ENCODE measurements at places on chromosomes 1 and 21.

DNA sequence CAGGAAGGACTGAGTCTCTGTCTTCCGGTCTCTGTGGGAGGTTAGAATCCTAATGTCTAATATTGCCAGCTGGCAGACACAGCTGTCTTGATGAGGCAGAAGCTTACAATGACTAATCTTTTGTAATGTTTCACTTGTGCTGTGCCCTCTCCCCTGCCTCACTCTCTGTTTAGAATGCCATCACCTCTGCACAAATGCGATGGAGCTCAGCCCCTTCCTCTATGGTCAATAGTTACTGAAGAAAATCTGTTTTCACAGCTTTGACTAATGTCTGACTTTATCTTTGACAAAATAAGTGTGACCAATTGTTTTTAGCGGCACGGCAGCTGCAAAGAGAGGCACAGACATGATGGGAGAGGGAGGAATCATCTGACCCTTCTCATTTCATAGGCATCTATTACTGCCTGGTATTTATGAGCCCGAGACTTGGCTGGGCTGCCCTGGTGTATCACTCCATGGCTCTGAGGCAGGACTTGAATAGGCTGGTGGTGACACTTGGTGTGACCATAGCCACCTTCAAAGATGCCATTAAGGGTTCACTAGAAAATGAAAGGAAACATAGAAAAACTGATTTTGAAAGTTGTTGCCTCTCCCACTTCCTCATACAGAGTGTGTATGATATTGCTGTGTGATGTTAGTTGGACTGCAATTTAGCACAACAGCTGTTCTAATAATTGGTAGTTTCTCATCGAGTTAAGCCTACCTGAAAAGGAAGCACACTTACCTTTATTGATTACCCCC is 163.2 kb upstream of the NBPF11 start:
- DNase-seq: no peak

DNA sequence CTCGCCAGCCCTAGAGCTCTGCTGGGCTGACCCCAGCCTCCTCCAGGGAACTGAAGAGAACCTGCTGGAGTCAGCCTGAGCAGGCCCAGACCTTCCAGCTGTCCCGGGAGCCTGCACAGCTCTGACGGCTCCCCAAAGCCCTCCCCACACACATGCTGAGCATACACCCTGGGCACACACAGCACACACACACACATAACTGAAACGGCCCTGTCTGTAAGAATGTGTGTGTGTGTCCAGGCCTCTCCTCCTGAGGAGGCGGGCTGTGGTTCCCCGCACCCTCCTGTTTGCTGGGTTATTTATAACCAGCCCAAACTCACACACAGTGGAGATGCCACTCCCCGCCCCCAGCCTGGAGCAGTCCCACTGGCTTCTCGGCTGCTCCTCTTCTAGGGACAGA is 20.2 kb downstream of the SDC3 start:
- peak; percentile 94 for DNase-seq

DNA sequence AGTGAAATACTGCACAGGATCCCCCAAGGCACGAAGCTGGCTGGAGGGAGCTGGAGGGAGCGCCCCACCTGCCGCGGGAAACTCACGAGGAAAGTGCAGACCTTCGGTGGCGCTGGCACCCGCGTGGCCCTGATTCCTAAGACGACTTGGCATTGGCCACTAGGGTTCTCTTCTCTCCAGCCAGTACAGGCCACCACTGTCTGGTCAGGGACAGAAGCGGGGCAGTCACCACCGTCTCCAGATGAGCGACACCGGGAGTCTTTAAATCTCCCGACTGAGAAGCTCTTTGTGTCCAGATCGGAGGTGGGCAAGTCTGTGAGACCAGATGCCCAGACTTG is 19.2 kb upstream of the CHIA start:
- no peak for DNase-seq

DNA sequence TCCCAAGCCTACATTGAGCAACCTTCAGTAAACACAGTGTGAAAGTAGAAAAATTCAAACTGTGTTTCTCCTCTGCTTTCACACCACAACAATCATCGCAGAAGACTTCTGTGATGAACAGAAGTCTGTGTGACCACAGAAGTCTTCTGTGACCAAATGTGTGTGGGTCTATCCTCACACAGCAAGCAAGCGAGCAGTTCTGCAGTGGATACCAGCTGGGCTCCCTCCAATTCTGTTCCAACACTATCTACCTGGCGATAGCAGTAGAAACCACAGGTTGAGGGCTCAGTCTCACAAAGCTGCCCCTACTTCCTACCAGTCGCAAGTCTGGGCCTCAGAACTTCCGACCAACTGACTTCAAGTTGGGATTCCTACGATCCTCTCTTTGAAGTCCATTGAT is 21.0 kb upstream of the RAP1A start:
- no peak for DNase-seq

DNA sequence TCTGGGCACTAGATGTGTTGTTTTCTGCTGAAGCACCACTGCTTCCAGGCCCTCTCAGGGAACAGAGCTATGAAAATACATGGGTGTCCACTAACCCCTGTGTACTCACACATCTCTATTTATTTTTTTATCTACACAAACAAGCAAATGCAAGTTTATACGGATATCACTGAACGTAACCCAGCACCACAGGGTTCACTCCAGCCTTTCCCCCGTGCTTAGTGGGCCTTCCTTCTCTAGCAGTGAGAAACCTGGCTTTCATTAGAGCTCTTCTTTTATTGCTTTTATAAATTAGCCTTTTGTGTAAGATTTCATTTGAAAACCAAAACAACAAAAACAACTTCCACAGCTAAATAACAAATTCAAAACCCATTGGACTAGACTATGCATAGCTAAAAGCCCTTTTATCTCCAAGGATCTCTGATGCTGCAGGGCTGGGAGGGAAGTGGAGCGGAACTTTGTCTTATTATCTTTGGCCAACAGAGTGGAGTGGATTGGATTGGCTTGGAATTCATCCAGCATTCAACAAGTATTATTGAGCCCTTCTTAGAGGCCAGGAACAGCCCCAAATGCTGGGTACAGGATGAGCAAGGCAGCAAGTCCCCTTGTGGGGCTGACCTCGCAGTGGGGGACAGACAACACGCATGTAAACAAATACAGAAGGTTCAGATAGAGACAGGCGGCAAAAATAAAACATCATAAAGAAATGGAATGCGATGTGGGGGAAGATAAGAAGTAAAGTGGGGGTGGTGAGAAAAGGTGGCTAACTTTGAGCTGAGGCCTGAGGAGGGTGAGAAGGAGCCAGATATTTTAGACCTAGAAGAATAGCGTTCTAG is 371.8 kb upstream of the POU3F1 start:
- DNase-seq: no peak

DNA sequence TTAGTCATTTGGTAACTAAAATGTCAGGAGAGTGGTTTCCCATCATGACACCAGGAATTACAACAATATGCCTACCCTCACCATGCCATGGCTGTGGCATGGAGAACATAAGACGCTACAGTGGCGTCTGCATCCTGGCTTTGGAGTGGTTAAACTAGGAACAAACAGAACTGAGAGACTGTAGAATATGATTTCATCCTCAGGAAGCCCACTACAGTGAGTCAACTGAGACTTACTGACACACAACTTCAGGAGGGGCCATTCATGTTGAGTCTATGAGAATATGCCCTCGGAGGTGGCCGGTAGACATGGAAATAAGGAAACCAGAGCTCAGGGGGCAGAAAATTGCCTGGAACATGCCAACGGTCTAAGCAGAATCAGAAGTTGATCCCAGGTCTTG is 5.9 kb upstream of the BACE2 start:
- no peak for DNase-seq

DNA sequence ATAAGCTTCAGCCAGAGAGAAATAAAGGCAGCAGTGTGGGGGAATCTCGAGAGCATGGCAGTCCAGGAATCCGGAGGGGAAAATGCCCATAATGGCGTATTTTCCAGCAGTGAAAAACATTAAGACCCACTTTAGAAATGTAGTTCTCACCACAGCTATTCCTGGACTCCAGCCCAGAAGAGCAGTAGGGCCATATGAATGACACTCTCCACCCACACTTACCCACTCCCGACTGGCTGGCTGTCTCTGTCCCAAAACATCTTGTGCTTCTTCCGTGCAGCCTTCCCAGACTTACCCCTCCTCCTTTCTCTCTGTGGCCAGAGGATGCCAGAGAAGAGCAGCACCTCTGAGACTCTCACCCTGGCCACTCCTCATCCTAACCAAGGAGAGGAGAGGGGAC is 56.4 kb downstream of the TRABD2B start:
- DNase-seq: no peak

DNA sequence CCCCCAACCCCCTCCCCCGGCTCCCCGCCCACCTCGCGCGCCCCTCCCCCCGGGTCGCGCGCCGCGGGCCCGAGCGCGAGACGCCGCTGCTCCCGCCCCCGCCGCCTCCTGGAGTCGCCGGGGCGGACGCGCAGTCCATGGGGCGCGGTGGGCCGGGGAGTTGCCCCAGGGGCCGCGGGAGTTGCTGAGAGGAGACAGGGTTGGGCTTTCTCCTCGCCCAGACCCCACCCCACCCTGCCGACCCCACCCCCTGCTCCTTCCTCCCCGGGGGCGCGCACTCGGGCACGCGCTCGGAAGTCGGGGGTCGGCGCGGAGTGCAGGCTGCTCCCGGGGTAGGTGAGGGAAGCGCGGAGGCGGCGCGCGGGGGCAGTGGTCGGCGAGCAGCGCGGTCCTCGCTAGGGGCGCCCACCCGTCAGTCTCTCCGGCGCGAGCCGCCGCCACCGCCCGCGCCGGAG is at the start of gene LAMC1:
TSS of gene LAMC1 (plus strand) at position 275 of the 455 bp plus-strand sequence. CDS start 297 bp downstream, outside the sequence.
- peak; percentile 93 for DNase-seq

DNA sequence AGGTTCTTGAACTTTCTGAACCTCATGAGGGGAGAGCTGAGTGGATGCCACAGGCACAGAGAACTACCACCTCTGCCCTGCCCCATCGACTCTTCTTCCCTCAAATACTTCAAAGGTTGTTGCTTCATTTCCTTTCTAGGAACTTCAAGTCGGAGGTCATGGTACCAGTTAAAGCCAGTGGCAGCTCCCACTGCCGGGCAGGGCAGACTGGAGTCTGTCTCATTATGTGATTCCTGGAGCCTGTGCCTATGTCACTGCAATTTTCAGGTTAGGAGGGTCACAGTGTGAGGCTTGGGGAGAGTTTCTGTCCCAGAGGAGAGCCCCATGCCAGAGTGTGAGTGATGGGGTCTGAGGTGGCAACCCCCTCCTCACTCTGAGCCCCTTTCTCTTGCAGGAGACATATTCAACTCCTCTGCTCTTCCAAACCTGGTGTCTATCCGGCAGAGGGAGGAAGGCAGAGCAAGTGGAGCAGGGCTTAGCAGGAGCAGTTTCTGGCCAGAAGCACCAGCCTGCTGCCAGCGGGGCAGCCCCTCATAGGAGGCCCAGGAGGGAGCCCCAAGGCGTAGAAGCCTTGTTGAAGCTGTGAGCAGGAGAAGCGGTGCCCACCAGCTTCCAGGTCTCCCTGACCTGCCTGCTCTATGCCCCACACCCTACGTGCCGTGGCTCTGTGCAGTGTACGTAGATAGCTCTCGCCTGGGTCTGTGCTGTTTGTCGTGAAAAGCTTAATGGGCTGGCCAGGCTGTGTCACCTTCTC is 29.3 kb downstream of the CAMK1G start:
- no peak for DNase-seq

- DNase-seq: no peak
Measured at GRCh38 chr1:147794570-147794969, 34.2 kb upstream of the GJA5 start.

DNA sequence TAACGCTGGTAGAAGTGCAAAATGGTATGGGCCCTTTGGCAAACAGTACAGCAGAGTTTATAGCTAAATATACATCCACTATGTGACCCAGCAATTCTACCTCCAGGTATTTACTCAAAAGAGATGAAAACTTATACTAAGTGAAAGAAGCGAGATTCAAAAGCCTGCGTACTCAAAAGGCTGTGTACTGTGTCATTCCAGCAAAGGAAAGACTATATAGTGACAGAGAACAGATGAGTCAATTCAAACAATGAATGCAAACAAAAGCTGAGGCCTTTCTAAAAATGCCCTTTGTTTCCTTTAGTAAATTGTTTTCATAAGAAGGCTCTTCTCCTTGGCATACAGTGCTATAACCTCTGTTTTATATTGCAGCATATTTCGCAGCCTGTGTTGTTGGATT is 268.8 kb upstream of the CSF3R start:
- DNase-seq: no peak

- no peak for DNase-seq
Measured at GRCh38 chr1:102942324-102942723, 166.0 kb downstream of the COL11A1 start.

DNA sequence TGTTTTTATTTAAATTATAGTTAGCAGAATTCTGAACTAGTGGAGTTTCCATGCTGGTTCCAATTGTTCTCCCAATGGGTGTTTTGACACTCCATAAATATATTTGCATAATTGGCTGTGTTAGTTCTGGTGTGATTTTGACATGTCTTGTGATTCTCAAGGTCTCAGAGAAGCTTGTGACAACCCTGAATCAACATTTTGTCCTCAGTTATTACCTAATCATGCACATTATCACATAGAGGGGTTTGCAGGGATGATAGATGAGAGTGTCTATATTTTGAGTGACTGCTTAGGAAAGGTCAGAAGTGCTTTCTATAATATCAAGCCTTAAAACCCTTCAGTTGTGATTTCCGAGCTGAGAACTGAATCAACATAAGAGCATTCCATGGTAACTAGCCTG is 11.5 kb upstream of the KCNK2 start:
- DNase-seq: no peak

- no peak for DNase-seq
Measured at GRCh38 chr1:38191461-38191860, 144.9 kb upstream of the POU3F1 start.

GRCh38 chr21:46500224-46500861 is 41.7 kb downstream of the DIP2A start:
- DNase-seq: peak; percentile 28

DNA sequence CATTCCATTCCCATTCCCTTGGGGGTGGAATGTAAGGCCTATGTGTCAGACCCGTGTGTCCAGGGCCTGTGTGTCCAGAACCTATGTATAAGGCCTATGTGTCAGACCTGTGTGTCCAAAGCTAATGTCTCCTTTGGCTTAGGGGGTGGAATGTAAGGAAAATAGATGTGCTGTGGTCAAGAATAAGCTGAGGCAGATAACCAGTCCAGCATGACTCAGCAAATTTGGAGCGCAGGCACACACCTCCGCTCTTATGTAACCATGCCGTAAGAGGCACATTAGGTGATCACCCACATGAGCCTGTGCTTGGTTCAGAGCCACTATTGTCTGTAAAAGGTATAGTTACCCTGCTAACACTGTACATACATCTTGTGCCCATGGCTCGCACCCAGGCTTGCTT is 150.8 kb upstream of the SGIP1 start:
- no peak for DNase-seq
